ENCODE measurements at places on chromosomes 2 and 18.

DNA sequence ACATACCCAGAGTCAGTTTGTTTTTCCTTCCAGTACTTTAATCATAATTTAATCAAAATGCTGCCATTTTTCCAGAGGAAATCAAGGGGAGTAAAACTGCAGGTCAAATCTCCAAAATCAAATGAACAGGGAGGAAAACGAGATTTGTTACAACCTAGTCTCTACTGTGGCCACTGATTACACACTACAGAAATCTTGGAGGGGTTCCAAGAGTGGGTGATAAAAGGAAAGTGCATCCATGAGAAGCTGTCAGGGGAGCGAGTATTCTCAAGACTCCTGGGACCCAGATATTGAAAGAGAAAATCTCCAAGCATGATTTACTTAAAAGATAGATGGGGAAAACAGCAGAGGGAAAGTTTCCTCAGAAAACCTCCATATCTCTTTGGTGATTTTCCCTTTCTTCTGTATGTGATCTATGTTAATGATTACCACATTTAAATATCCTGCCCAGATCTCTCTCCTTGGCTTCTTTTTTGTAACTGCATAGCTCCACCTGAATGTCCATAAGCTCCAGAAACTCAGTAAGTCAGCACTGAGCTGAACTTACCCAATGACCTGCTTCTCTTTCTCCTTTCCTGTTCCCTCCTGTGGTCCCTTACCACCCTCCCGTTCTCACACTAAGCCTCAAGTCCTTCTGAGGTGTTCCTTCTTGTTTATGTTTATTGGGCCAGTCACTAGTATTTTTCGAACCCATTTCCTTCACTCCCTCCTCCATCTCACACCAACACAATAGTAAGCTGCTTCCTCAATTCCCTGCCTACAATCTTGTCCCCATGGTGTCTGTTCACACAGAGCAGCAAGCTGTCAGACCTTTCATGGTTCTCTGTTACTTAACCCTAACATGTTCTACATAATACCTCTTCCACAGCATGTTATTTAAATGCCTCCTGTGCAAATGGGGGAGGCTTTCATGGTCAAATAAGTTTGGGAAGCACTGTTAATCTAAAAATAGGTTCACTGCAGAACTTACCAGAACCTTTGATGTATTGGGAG, 73.9 kb upstream of the TWSG1 start:
- no peak for DNase-seq

DNA sequence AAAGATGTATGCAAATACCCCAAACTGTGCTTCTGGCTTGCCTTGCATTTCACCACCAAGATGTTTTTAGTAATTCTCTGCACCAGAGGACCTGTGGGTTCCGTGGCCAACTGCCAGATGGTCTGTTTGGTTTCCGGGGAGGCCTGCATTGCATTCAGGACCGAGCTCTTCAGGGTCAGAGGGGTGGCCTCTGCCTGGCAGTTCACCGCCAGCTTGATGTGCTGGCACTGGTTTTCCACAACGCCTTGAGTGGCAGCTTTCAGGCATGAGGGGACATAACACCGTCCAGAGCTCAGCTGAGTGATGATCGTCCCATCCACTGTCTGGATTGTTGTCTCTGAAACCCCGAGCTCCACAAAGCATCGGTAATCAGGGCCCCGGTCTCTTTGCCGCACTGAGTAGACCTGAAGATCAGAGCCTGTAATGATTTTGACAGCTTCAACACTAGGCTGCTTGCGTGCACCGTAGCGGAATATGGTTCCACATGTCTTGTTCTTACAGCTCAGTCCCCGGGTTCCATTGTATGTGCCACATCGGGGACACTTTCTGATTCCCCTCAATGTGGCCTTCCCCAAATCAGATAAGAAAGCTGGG, 9.4 kb downstream of the C2orf42 start:
- DNase-seq = no peak

- no peak for DNase-seq
Measured at GRCh38 chr2:156165742-156166141, 166.8 kb downstream of the NR4A2 start.

DNA sequence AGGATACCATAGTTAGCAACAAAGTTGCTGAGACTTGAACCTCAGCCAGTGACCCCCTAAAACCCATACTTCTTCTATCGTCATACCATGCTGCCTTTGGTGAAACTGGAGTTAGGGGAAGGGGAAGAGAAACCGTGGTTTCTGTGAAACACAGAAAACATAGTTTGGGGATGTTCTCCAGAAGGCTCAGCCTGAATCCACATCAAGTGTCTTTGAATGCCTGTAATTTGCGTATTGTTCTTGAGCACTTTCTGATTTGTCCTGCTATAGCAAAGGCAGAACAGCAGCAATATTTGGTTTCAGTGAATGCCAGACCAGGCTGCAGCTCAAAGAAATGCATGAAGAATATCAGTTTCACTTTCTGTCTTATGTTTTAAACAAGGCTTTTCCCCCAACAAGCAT, 258.7 kb downstream of the TTC32 start:
- DNase-seq = no peak
